ENCODE measurements at places on chromosomes 5 and 9.

DNA sequence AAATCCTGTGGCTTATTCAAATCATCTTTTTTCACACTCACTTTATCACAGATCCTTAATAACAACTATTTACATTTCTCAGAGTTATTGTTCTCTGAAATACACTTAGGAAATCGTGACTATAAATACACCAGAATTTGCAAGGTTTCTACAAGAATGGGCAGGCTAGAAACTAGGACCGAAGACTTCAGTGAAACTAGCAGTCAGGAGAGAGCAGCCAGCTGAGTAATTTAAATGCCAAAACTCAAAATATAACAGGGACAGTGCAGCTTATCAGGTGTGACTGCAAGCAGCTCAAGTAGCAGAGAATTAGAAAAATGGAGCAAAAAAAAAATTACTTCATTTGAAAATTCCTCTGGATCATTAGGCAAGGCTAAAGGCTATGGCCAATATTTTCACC lies 719.3 kb upstream of the ZNF608 start:
- DNase-seq, result no peak

DNA sequence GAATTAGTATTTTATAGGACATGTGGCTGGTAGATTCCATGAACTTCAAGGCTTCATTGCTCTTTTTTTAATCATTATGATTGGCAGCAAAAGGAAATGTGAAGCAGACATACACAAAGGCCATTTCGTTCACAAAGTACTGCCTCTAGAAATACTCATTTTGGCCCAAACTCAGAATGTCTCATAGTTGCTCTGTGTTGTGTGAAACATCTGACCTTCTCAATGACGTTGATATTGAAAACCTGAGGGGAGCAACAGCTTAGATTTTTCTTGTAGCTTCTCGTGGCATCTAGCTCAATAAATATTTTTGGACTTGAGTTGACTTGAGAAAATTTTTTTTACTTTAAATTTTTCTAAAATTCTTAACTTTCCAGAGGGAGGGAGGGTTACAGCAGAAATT lies 12.4 kb downstream of the KCNV2 start:
- DNase-seq, result no peak

GRCh38 chr9:130607640-130608420 lies 28.5 kb downstream of the FUBP3 start:
- DNase-seq, result no peak

- DNase-seq, result peak; percentile 48
Measured at GRCh38 chr5:68182094-68182493, 33.5 kb upstream of the PIK3R1 start.

GRCh38 chr5:33997331-33997983 lies 10.4 kb downstream of the AMACR start:
- DNase-seq, result peak; percentile 26

- no peak for DNase-seq
Measured at GRCh38 chr5:172403189-172403796, 51.0 kb downstream of the SH3PXD2B start.

Measured in inflammatory macrophage treated with lipopolysaccharide for 1 hour (primary cell).